Neural progenitor cell (in vitro differentiated cells): ENCODE measurements at places on chromosomes 6 and 20. TPM values are rescaled to one million over a fixed set of nuclear protein-coding genes. Genes with fewer than 3 reads are reported as not detected.
A peak's percentile ranks its signal among the peaks of the same experiment; 100 is the strongest.

The TTK gene
- 139 and 231 TPM in 2 replicates for total RNA-seq

- no peaks in the 10 kb centered on the region for H3K27me3 ChIP-seq
- no peak overlapping the region for H3K4me3 ChIP-seq
- DNase-seq: no peak
Observed at GRCh38 chr6:89941031-89941762, 46.9 kb downstream of the GJA10 start.

- H3K36me3 ChIP-seq: no peaks in the 10 kb centered on the region
- H3K4me1 ChIP-seq: peaks cover 8% of the 10 kb centered on the region
- no peak overlapping the region for H3K4me3 ChIP-seq
- no peak overlapping the region for H3K27ac ChIP-seq
- no peak for DNase-seq
Observed at GRCh38 chr6:14506656-14507246, 389.2 kb downstream of the CD83 start.

- peak overlapping the region; percentile 96 for H3K27ac ChIP-seq
- DNase-seq: no peak
- H3K4me1 ChIP-seq: peaks cover 63% of the 10 kb centered on the region
- no peaks in the 10 kb centered on the region for H3K36me3 ChIP-seq
Observed at GRCh38 chr6:82740072-82740471, 325.6 kb downstream of the UBE3D start.

GRCh38 chr20:37543828-37544227 is 16.2 kb upstream of the BLCAP start:
- DNase-seq: no peak
- H3K36me3 ChIP-seq: no peaks in the 10 kb centered on the region
- H3K27me3 ChIP-seq: no peaks in the 10 kb centered on the region
- H3K4me1 ChIP-seq: no peaks in the 10 kb centered on the region
- H3K27ac ChIP-seq: no peak overlapping the region
